ENCODE measurements at places on chromosomes 6 and 20. TPM values are rescaled to one million over a fixed set of nuclear protein-coding genes. Genes with fewer than 3 reads are reported as not detected.

DNA sequence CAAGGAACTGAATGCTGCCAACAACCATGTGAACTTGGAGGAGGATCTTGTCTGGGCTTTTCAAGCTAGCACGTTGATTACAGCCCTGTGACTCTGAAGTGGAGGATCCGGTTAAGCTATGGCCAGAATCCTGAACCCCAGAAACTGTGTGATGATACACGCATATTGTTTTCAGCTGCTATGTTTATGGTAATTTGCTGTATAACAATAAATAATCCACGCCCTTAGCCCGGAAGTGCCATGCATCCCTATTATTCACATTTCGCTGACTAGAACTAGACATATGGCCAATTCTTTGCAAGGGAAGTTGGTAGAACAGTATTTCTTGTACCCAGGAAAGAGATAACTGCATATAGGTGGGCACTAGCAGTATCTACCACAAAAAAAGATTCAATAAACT is 510.8 kb upstream of the BTBD3 start:
- no peak for DNase-seq

GRCh38 chr6:2579241-2579761 is 171.4 kb downstream of the MYLK4 start:
- no peak for DNase-seq

DNA sequence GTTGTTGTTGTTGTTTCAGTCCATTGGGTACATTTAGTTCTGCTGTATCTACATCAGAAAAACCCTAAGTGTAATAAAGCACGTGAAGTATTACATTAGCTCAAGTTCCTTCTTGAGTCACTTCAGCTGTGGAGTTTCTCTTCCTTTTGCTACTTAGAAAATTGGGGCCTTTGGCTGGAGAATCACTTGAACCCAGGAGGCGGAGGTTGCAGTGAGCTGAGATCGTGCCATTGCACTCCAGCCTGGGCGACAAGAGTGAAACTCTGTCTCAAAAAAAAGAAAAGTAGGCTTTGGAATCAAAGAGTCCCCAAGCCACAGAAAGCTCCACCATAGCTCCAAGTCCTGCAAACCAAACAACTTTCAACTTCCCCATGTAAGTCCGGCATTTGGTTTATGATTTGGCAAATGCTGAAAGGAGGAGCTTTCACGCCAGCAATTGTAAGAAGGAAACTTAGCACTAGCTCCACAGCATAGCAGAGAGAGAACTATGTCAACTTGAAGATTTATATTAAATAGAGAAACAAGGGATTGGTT is 56.5 kb upstream of the RNF144B start:
- DNase-seq: no peak

The SIRPA gene
- total RNA-seq: 72.5 TPM

The HLA-A gene
- 2,952 TPM for total RNA-seq

- no peak for DNase-seq
These were observed 48.1 kb downstream of the RIPOR2 start for GRCh38 chr6:24887545-24888140.

DNA sequence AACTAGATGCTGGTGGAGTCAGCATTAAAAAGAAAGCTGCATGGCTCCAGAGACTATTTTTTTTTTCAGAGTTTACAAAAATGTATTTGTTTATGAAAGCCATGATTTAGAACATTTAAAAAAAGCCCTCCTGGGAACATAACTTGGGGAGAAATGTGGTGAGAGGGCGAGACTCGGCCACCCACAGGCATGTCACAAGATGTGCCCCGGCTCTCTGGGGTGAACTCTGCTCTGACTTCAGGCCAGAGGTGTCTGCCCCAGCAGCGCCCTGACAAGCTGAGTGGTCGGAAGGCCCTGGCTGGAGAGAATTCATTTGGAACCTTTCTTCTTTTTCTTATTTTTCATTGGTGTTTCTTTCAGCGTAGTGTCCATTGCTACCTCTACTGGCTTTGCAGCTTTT is 21.7 kb upstream of the RFPL4B start:
- peak; percentile 30 for DNase-seq

DNA sequence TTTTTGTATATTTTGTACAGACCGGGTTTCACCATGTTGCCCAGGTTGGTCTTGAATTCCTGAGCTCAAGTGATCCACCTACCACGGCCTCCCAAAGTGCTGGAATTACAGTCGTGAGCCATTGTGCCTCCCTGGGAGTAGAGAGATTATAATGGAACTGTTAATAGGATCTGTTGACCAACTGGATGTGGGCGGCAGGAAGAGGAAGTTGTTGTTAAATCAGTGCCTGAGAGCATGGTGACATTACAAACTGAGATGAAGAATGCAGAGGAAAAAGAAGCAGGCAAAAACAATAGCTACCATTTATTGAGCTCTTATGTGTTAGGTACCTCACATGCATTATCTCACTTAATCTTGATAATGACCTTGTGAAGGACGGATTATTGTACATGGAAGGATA is 9.2 kb upstream of the L3MBTL3 start:
- DNase-seq: no peak

DNA sequence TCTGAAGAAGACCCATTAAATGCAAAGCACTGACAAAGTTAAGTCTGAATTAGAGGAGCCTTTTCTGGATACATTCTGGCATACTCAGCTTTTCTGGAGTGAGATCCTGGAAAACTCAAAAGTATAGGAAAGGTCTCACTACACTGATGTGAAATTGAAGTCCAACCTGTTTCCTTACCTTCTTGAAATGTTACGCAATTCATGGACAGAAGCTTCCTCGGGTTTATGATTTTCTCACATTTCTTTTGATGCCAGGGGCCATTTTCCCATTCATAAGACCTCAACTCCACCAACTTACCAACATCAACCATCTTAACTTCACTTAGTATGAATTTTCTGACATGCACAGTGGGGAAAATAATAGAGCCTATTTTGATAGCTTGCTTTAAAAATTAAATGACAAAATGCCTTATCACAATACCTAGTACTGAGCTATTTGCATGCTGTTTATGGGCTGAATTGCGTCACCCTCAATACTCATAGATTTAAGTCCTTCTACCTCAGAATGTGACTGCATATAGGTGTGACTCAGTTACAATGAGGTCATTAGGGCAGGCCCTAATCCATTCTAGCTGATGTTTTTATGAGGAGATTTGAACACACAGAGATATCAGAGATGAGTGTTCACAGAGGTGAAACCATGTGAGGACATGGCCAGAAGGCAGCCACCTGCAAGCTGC is 73.4 kb upstream of the RAB32 start:
- no peak for DNase-seq

The DSP gene
- 44.2 TPM for total RNA-seq

GRCh38 chr6:7106752-7107577 is 796 bp upstream of the RREB1 start:
- DNase-seq: peak; percentile 63

- DNase-seq: peak; percentile 47
These were observed 32.8 kb downstream of the CD164 start for GRCh38 chr6:109349419-109349987.

DNA sequence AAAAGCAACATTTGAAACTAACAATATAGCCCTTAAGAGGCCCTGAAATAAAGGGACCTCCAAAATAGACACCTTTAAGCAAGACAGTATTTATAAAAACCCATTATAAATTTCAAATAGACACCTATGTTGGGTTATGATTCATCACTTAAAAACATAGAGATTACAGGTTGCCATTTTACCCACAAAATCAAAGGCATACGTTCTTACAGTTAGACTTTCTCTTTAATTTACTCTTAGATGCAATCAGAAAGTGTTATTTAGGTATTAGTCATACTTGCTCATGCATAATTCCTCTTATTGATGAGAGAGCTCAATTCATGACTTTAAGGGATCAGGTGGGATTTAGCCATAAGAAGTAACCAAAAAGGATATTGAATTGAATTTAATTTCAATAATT is 51.5 kb upstream of the TMEM200A start:
- DNase-seq: no peak

The FAM83C gene
- total RNA-seq: not detected

The SLC13A3 gene
- total RNA-seq: 2.4 TPM

GRCh38 chr6:74065705-74066104 is 369.7 kb downstream of the CD109 start:
- DNase-seq: no peak

GRCh38 chr6:4888841-4889240 is 112.6 kb downstream of the CDYL start:
- DNase-seq: no peak

- no peak for DNase-seq
These were observed 43.1 kb upstream of the FOXP4 start for GRCh38 chr6:41502917-41503671.

The PROCR gene
- total RNA-seq: 38.9 TPM

The MYLK4 gene
- 0.66 TPM for total RNA-seq

DNA sequence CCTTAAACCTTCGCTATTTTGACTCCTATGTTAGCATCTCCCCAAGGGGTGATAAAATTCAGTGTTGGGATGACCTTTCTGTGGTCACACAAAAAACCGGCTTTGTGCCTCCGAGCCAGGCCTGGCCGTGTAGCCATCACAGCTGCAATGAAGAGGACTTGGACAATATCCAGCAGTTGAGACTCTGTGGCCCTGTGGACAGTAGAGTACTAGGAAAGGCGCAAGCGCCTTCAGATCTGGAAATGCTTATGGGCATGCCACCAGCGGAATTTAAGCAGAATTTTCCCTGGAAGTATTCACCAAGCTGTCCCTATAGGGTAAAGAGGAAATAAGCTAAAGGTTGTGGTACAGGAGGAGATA is 63.3 kb upstream of the SLC2A12 start:
- no peak for DNase-seq

DNA sequence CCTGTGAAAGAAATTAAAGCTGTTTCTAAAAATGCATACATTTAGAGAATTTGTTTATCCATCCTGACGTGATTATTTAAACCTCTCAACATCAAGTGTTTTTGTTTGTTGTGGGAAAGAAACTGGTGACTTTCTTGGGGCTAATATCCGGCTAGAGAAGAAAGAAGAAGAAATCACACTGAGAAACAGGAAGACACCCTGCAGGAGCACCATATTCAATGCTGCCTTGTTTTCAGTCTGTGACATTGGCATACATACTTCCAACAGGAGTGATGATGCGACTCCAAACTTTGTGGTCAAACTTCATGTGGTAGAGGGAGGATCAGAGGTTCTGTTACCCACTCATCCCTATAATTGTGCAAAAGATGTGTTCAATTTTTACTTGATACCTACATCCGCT is 997.6 kb upstream of the CITED2 start:
- no peak for DNase-seq

DNA sequence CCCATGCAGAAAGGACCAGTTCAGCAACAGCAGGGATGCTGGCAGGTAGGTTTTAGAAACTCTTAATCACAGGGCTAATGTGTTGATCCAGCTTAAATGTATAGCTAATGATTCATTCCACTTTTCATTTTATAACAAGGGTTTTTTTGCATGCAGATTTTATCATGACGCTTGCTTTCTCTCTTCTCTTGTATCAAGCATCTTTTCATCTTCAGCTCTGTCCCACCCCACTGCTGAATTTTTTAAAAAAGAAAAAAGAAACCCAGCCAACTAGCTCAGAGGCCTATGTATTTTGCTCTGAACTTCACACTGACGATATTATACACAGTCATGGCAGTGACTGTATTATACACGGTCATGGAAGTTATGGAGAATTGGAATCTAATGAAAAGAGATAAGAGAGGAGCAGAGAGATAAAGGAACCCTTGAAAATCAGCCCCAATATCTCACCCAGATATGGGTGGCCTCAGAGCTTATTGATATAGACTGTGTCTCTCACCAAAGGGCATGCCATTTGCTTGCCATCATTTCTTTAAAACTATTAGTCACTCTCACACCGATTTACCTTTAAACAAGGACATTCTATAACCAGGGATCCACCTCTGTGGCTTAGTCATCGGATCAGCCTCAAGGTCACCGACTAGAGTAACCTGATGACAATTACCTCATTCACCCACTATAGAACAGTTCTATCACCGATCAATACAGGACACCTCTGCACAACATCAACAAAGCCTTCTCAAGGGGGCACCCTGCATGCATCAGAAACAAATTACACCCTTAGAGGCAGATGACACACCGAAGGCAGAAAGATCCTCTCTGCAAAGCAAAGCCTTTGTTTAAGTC is 222.0 kb downstream of the ATXN1 start:
- peak; percentile 9 for DNase-seq

The ZNF292 gene
- total RNA-seq: 29.2 TPM

- no peak for DNase-seq
These were observed 2.9 kb downstream of the CHRNA4 start for GRCh38 chr20:63357921-63358905.

DNA sequence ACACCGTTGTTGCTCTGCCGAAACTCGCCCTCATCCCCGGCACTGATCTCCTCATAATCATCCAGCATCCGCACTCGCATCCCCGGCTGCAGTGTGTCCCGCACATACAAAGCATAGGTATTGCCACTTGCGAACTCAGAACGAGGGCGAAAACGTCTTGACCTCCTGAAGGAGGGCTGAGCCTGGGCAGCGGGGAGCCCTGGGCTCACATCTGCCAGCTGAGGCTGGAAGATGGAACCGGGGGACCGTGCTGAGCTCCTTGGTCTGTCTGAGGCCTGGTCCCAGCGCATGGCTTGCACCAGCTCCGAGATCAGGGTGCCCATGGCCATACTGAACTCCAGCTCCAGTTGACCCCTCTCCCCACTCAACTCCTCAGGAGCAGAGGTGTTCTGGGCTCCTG is 2.7 kb downstream of the CUL7 start:
- no peak for DNase-seq

- DNase-seq: no peak
These were observed 462.9 kb downstream of the COL12A1 start for GRCh38 chr6:74742793-74743508.

GRCh38 chr6:79810871-79811270 is 136.5 kb downstream of the ELOVL4 start:
- DNase-seq: no peak

GRCh38 chr6:134436281-134436815 is 118.4 kb upstream of the SGK1 start:
- DNase-seq: peak; percentile 88

- DNase-seq: no peak
These were observed 87.2 kb downstream of the PDE7B start for GRCh38 chr6:135938576-135939207.

GRCh38 chr6:142848156-142848555 is 96.8 kb downstream of the HIVEP2 start:
- DNase-seq: no peak

- DNase-seq: no peak
These were observed 45.3 kb downstream of the RRBP1 start for GRCh38 chr20:17636523-17637412.

GRCh38 chr20:5474646-5475550 is 158.1 kb upstream of the PROKR2 start:
- DNase-seq: no peak
